ENCODE measurements at places on chromosomes 16 and 17. TPM values are rescaled to one million over a fixed set of nuclear protein-coding genes. Genes with fewer than 3 reads are reported as not detected.

PYCARD gene
- total RNA-seq, result 66.7 TPM

AHSP gene
- total RNA-seq, result not detected

MTMR4 gene
- total RNA-seq, result 57.3 TPM

GPR179 gene
- not detected for total RNA-seq
